ENCODE measurements at places on chromosomes 16 and 17.

GRCh38 chr16:14101415-14101814 is 30.3 kb downstream of the MRTFB start:
- peak; percentile 28 for DNase-seq

- peak; percentile 34 for DNase-seq
Observed at GRCh38 chr16:7025616-7026190, 306.9 kb upstream of the RBFOX1 start.

DNA sequence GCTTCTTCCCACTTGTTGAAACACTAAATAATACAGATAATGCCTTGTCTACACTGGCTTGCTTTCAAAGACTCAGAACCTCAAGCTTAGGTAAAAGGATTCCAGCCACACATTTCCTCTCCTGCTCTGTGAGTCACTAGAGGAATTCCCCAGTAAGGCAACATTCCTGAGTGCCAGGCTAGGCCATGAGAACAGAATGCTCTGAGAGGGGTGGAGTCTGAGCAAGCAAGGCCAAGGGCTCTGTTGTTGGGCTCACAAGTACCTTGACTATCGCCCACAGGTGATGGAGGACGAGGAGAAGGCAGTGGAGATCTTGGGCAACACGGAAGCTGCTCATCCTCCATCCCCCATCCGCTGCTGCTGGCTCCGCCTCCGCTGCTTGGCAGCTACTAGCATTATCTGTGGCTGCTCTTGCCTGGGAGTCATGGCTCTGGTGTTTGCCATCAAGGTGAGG is 6.7 kb upstream of the PHKG2 start:
- DNase-seq: no peak

DNA sequence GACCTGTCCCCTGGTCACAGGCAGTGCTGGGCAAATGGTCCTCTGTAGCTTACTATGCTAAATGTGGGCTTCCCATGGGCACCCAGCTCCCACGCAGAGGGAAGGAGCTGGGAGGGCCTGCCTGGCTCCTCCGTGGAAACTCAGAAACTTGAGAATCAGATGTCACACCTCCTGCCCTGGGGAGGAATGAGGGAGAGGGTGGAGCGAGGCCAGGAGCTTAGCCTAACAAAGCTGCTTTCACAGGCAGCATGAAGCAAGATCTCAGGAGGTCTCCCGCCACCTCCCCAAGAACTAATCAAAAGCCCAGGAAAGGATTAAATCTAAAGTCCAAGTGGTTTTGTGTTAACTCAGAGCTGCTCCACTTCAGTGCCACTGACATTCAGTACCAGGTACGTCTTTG is 33.6 kb upstream of the XYLT2 start:
- no peak for DNase-seq

- no peak for DNase-seq
Observed at GRCh38 chr16:75086281-75086680, 30.3 kb downstream of the LDHD start.

GRCh38 chr17:41939044-41939692 is 8.8 kb downstream of the ODAD4 start:
- no peak for DNase-seq

DNA sequence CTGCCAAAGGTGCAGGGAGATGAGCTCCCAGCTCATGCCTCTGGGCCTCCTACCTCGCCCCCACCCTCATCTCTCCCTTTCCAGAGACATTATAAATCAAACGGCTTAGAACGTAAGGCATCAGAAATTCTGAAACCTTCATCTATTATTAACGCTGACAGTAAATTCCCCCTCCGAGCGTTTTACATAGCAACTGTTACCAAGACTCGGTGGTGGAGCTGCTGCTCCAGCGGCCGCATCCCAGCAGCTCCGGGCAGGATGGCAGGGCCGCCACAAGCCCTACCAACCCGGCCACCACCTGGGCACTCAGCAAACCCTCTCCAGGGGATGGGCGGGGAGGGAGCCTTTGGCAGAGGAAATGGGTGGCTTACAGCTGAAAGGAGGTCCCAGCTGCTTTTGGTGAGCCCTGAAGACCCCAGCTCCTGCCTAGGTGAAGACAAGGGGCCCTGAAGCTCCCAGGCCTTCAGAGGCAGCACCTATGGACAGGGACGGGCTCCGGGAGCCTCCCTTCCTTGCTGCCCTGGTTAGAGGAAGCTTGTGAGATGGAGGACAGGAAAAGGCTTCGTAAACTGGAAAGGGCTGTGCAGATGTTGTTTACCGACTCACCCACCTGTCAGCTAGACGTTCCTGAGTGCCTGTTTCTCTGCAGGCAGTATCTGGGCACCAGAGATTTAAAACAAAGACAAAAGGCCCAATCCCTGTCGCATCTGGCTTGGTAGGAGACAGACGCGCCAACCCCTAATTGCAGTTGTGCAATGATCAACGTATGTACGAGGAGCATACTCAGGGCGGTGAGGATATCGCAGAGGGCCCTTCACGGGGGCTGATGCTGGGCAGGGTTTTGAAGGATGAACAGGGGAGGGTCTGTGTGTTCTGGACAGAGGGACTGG is 76.9 kb downstream of the RAI1 start:
- DNase-seq: no peak

GRCh38 chr16:65463652-65464260 is 341.9 kb upstream of the CDH11 start:
- DNase-seq: no peak

DNA sequence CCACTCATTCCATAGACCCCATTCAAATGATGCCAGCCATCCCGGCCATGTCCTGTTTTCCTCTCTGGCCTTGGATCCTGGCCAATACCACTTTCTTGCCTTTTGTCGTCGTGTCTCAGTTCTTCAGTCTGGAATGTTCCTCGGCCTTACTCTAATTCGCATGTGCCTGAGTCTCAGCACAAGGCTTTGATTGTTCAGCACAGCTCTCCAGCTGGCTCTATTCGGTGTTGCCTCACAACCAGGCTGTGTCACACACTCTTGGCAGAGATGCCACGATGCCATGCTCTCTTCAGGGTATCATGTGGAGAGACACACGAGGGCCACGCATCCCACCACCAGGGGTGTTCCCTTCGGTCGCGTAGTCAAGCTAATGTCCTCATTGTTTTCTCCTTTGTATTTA is 1.8 kb upstream of the VPS4A start:
- DNase-seq: no peak

DNA sequence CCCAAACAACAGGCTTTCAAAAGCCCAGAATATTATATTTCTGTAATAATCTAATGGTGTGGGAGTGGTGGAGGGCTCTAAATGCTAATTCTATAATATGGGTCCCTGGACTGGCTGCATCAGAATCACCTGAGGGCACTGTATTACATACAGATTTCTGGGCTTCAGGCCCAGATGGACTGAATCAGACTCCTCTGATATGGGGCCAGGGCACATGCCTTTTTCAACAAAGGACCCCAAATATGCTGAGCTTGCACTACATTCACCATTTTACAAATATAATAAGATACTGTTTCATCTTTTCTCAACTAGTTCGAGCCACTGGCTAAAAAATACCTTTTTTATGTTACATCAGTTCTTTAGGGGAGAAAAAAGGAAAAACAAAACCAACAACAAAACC is 309.7 kb downstream of the MAP2K6 start:
- DNase-seq: no peak

- no peak for DNase-seq
Observed at GRCh38 chr16:17685447-17685846, 214.7 kb upstream of the XYLT1 start.

- no peak for DNase-seq
Observed at GRCh38 chr16:66899945-66900710, 18.6 kb downstream of the CDH16 start.

DNA sequence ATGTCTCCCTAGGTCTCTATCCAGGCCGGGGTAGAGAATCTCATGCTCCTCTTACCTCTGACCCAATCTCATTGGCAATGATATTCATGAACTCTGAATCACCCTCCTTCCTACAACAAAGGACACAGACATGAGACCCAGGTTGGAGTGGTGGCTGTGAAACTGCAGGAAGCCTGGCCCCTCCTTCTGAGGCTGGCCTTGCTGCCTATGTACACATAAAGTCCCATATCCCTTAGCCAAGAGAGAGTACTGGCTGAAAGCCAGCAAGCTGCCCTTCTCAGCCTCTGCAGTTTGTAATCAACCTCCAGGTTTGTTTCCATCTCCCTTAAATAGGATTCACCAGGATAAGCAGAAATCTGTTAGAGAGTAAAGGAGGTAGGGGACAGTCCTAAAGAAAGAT is 10.6 kb downstream of the AARSD1 start:
- no peak for DNase-seq

- DNase-seq: no peak
Observed at GRCh38 chr17:8225813-8226535, 15.6 kb upstream of the AURKB start.

DNA sequence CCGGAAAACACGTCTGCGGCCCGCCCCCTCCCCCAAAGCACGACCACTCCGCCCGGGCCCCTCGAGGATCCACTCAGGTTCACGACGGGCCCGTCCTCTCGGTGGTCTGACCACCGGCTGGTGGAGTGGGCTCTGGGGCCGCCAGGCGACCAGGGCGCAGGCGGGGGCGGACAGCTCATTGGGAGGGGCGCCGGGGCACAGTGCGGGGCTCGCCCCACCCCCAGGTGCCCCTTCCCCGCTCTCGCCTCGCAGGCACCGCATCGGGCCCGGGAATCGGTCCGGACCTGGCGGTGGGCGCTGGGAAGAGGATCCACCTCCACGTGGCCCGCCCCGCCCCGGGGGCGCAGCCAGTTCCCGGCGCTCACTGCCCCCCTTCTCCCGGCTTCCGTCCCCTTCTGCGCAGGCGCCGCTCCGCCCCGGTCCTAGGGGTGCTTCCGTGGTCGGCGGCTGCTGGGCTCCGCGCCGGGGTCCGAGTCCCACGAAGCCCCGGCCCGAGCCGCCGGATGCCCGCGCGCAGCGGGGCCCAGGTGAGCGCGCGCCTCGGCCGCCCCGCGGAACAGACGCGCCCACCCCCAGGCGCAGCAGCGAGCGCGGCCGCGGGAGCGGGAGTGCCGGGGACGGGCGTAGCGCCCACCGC is at the start of gene MPG:
Gene MPG, plus strand, starts transcription at position 419 of the 637 bp plus-strand sequence. Its CDS starts 85 bp downstream, at position 504.
- DNase-seq: peak; percentile 79

DNA sequence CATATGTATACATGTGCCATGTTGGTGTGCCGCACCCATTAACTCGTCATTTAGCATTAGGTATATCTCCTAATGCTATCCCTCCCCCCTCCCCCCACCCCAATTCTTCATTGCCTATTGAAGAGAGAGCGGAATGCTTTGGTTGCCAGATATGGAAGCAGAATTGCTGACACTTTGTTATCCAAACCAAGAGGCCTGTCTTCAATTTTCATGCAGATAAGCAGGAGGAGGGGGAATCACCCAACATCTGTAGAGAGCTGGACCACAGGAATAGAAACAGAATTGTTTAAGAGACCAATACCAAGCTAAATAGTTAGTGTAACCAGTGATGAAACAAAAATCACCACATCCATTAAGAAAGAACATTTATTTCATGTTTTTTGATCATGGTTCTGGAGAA is 7.1 kb downstream of the ASPA start:
- no peak for DNase-seq

DNA sequence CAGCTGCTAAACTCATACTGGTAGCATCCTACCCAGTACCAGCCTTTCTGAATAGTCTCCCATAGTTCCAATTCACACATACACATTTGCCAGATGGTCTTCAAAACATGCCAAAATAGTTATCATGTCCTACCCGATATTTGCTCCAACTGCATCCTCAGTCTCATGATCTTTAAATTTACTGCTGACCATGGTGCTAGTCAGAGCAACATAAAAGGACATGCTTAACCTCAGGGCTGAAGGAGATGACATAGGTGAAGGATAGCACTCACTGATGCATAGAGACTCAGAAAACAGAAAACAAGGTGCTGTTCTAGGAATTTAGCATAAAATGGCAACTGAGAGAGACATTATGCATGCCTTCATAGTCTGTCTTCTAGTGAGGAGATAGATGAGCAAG is 200.6 kb upstream of the CCL2 start:
- no peak for DNase-seq

GRCh38 chr17:43469145-43469544 is 14.6 kb upstream of the DHX8 start:
- no peak for DNase-seq

DNA sequence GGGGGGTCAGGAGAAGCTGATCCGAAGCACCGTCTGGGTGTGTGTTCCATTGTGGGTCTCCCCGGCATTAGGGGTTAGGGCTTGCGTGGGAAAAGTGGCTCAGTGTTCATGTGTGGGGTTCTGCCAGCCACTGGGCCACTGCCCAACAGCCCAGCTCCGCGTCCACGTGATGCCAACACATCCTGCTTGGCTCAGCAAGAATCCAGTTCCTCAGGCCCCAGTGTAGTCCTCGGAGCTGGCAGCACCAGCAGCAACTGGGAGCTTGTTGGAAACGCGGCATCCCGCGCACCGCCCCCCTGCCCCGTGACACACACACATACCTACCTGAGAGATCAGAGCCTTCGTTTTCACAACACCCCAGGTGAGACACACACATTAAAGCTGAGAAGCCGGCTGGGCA is 18.9 kb downstream of the LGALS9 start:
- no peak for DNase-seq

GRCh38 chr17:28551421-28552175 is 826 bp downstream of the UNC119 start:
- DNase-seq: no peak

- no peak for DNase-seq
Observed at GRCh38 chr17:75344666-75345065, 55.4 kb upstream of the SLC25A19 start.

DNA sequence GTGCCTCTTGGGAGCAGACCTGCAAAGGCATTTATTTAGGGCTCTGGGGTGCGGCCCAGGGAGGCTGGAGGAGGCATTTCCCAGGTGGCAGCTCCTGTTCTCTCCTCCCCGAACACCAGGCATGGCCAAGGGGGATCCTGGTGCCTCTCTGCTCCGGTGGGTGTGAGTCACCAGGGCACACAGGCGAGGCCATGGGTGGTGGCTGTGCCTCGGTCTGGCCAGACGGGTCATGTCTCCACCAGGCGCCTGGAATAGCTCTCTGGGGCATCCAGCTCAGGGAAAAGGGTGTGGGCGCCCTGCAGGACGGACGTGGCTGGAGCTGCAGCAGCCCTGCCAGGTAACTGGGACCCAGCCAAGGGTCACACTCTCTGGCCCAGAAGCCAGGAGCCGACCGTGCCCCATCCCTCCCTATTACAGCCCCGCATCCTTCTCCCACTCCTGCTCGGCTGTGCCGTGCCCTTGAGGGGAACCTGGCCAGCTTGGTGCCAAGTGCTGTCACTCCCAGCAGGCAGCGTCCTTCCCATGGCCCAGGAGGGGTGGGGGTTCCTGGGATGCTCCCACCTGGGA is 25.8 kb downstream of the SOX8 start:
- DNase-seq: no peak

- DNase-seq: peak; percentile 55
Observed at GRCh38 chr16:63789603-63790002, 1332.3 kb downstream of the CDH11 start.

- DNase-seq: peak; percentile 93
Observed at GRCh38 chr17:77235370-77235941, 94.7 kb downstream of the SEC14L1 start.

DNA sequence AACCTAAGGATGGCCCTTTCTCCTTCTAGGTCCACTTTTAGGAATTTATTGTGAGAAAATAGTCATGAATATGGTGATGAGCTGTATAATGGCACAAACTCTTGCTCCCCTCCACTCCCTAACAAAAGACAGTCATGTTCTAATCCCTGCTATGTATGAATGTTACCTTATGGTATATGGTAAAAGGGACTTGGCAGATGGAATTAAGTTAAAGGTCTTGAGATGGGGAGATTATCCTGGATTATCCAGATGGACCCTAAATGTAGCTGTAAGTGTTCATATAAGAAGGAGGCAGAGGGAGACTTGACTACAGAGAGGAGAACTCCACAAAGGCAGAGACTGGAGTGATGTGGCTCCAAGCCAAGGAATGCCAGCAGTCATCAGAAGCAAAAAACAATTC is 296.1 kb downstream of the SOX9 start:
- DNase-seq: no peak

Data from MM.1S (cell line).